ENCODE measurements at places on chromosomes 12 and 14. TPM values are rescaled to one million over a fixed set of nuclear protein-coding genes. Genes with fewer than 3 reads are reported as not detected.

SLCO1B3 gene
- 13.6 TPM for total RNA-seq

KERA gene
- not detected for total RNA-seq

DHRS2 gene
- 6.3 TPM for total RNA-seq

NID2 gene
- total RNA-seq = 28.0 TPM

SERPINA9 gene
- not detected for total RNA-seq

RPS6KL1 gene
- 0.44 TPM for total RNA-seq

TAS2R8 gene
- not detected for total RNA-seq

EML1 gene
- total RNA-seq = 34.0 TPM

LRR1 gene
- total RNA-seq = 45.4 TPM

CEBPE gene
- 0.08 TPM for total RNA-seq

LGALS3 gene
- 177 TPM for total RNA-seq

FAM186B gene
- 0.07 TPM for total RNA-seq

TTC9 gene
- total RNA-seq = 2.8 TPM

KRT86 gene
- total RNA-seq = 42.4 TPM

POLE gene
- total RNA-seq = 42.4 TPM

WSCD2 gene
- not detected for total RNA-seq

CIPC gene
- 6.5 TPM for total RNA-seq

DAO gene
- not detected for total RNA-seq

ZDHHC22 gene
- total RNA-seq = 0.23 TPM

EPS8 gene
- total RNA-seq = 55.2 TPM

MYO1H gene
- not detected for total RNA-seq

MMP17 gene
- total RNA-seq = 11.0 TPM

TMEM119 gene
- total RNA-seq = 0.20 TPM

PCED1B gene
- total RNA-seq = 19.7 TPM

FLVCR2 gene
- 14.2 TPM for total RNA-seq

FAM222A gene
- total RNA-seq = 5.7 TPM

SOX5 gene
- total RNA-seq = not detected

ASCL1 gene
- not detected for total RNA-seq

BICD1 gene
- total RNA-seq = 12.1 TPM

SYCP3 gene
- total RNA-seq = not detected

PPM1H gene
- total RNA-seq = 7.1 TPM

C12orf60 gene
- total RNA-seq = 1.8 TPM

GAS2L3 gene
- total RNA-seq = 7.1 TPM

SERPINA5 gene
- 0.28 TPM for total RNA-seq

CCDC177 gene
- total RNA-seq = 0.05 TPM

KLRD1 gene
- not detected for total RNA-seq

CFAP54 gene
- 1.1 TPM for total RNA-seq

SMCO3 gene
- total RNA-seq = not detected

ADSS1 gene
- total RNA-seq = 7.2 TPM

FGF23 gene
- total RNA-seq = not detected

KCNK13 gene
- 0.10 TPM for total RNA-seq
